ENCODE measurements at places on chromosomes 16 and 17.

- DNase-seq: peak; percentile 52
Observed at GRCh38 chr17:78933959-78934568, 8.9 kb upstream of the TIMP2 start.

DNA sequence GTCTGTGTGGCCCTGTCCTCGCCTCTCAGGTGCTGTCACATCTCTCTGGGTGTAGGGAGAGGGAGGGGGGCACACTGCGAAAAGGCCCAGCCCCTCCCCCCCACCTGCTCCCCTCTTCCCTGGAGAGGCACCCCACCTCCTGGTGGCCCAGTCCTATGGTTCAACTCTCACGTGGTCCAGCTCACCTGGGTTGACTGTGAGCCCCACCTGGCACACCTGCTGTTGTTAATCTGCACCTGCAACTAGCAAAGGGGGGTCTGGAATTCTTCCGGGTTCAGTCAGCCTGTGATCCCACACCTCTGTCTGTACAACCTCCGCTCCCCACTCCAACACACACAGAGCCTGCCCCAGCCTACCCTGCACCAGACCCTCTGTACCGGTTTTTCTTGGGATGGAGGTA, 2.0 kb upstream of the SYNGR2 start:
- no peak for DNase-seq

DNA sequence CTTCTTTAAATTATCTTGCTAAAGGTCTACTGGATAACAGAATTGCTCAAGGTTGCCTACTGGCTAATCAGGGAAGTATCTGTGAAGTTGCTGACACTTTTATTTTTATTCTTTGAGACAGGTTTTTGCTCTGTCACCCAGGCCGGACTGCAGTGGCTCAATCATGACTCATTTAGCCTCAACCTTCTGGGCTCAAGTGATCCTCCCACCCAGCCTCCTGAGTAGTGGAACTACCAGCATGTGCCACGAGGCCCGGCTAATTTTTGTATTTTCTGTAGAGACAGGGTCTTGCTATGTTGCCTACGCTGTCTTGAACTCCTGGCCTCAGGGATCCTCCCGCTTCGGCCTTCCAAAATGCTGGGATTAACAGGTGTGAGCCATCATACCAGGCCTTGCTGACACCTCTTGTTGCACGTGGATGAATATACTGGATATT, 43.1 kb downstream of the GLG1 start:
- DNase-seq: no peak

DNA sequence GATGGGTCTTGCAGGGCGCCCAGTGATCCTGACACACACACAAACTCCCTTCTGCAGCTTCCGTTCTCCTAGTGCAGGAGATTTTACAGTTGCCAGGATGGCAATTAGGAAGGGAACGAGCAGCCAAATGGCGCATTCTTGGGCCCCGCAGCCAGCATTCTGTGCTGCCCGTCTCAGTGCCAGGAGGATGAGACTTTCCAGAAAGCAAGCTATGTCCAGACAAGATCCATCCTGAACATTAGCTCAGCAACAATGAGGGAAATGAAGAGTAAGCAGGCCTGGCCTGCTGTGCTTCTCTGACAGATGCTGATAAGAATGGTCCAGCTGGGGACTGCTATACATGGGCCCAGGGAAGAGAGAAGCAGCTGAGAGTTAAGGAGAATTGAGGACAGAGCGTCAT, 16.5 kb downstream of the SPPL2C start:
- DNase-seq: no peak

DNA sequence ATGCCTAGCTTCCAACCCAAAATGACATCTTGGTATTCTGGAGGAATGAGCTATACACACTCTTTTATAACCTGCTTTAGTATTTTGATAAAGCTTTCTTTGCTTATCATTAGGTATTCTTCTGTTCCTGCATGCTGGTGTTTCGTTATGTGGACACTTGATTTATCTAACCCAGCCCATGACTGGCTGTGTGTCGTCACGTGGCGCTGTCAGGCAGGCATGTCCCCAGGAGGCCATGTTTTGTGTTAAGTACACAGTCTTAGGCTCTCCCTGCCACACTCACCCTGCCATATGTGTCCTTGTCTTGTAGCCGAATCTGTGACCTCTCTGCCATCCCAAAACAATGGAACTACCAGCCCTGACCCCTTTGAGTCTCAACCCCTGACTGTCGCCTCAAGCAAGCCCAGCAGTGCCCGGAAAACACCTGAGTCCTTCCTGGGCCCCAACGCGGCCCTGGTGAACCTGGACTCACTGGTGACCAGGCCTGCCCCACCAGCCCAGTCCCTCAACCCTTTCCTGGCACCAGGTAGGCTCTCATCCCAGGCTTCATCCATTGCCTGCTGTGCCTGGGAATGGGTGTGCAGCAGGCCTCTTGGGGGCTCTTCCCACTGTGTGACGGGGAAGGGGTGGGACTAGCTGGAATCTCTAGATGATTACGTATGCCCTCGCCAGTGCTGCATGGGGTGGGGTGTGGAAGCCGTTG, 30.8 kb downstream of the B9D1 start:
- DNase-seq: no peak

DNA sequence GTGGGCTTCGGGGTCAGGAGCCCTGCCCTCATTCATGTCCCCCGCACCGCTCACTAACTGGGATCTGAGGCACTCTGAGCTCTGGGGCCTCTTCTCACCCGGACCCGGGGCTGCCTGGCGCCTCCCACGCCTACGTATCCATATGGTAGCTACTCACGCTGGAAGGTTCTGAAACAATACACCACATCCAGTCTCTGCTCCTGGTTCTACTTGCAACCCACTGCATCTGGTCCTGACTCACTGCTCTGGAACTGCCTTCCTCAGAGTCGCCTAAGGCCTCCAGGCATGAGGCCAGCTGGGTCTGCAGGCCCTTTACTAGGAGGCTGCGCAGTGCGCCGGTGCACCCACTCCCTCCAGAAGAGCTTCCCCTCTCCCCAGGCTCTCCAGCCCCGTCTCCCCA, 18.1 kb downstream of the USP36 start:
- no peak for DNase-seq

GRCh38 chr17:83054518-83055125, 24.8 kb upstream of the METRNL start:
- DNase-seq: no peak

GRCh38 chr17:12098568-12098967, 77.9 kb downstream of the MAP2K4 start:
- DNase-seq: no peak

DNA sequence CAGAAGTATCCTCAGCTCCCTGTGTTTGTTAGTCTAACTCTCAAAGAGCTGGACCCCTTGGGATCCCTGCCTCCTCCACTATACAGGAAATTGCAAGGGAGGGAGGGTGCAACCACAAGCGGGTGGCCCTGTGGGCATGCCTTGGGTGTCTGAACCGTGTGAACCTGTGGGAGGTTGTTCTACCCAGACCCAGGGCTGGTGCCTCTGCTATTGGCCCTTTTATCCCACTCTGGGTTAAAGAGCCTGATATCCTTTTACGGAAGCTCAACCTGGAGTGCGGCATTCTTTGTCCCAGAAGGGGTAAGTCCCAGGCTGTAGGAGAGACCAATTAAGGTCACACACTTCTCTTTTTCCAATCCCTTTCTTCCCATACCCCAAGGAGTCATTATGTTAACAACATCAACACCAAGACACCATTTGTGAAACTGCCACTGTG, 53.4 kb downstream of the ARSG start:
- no peak for DNase-seq

GRCh38 chr16:87954361-87954760, 3.1 kb downstream of the BANP start:
- DNase-seq: no peak

DNA sequence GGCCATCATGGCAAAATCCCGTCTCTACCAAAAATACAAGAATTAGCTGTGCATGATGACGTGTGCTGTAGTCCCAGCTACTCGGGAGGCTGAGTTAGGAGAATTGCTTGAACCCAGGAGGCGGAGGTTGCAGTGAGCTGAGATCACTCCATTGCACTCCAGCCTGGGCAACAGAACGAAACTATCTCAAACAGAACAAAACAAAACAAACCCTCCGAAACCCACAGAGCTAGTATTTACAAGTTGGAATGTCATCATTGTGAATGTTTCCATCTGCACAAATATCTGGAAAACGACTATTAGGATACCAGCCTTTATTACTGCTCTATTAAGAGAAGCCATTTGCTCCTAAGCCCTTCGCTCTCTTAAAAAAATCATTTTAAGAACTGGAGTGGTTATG, 26.0 kb downstream of the SMARCE1 start:
- no peak for DNase-seq

GRCh38 chr17:1108765-1109605, 70.8 kb downstream of the ABR start:
- DNase-seq: no peak

DNA sequence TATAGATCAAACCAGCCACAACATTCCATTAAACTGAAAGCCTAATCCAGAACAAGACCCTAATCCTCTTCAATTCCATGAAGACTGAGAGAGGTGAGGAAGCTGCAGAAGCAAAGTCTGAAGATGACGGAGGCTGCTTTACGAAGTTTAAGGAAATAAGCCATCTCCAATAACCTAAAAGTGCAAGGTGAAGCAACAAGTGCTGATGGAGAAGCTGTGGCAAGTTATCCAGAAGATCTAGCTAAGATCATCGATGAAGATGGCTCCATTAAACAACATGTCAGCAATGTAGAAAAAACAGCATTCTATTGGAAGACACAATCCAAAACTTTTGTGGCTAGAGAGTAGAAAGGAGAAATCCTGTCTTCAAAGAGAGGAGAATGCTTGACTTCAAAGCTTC, 69.6 kb downstream of the KANSL1 start:
- no peak for DNase-seq

DNA sequence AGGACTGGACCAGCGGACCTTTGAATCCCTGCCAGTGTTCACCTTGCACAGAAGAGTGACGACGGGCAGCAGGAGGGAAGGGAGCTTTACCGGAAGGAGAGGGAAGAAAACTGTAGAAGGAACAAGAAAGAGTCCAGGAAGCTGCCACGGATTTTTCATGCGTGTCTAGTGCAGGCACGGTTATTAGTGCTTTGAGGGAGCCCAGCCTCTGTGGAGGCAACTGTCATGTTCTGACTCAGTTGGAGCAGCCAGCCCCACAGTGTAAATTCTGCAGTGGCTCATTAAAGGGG, 6.5 kb upstream of the HOXB13 start:
- DNase-seq: no peak

- DNase-seq: no peak
Observed at GRCh38 chr16:85567101-85567866, 45.8 kb upstream of the GSE1 start.

DNA sequence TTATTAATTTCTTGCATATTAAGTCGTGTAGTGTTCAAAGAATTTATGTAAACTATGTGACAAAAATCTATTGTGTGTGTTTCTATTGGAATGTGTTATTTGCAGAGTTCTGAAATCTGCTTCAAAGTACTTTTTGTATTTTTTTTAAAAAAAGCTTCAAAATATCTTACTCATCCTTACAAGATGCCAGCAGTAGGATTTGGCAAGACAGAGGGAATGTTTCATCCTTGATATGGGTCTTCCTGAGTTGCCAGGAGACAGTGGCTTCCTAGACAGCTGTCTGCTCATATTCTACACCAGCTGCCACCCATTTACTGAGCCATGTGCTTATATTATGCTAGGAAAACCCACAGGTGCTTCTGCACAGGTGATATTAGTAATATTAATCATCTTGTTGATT, 36.4 kb downstream of the EFCAB5 start:
- DNase-seq: no peak

- no peak for DNase-seq
Observed at GRCh38 chr16:64900517-64900916, 221.3 kb downstream of the CDH11 start.

- DNase-seq: no peak
Observed at GRCh38 chr17:2050300-2051060, 4.4 kb upstream of the HIC1 start.

GRCh38 chr17:76365256-76365903, 11.7 kb upstream of the PRPSAP1 start:
- no peak for DNase-seq

DNA sequence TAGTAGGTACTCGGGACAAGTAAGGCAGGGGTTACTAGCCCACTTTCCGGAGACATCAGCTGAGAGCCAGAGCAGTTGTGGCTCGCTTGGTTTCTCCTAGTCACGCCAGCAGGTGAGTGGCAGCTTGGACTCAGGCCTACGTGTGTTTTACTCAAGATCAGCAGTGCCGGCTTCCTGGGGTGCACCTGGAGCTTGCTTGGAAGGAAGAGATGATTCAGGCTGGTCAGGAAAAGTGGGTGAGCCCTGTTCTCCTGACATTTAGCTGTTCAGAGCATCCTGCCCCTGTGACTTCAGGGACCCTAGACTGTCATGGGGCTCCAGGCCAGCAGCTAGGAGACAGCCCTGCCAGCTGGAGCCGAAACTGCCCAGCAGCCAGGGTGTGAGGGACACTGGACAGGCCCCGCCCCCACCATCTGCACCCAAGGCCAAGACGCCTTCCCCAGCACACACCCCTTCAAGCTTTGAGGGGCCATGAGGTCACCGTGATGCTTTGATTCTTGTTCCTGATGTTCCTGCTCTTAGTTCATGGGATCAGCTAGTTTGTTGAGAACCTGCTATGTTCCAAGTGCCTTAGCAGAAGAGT, 238.0 kb upstream of the CIBAR2 start:
- no peak for DNase-seq

- DNase-seq: no peak
Observed at GRCh38 chr17:82077617-82078358, 12.2 kb upstream of the DUS1L start.

GRCh38 chr17:76883744-76884525, 15.7 kb downstream of the MGAT5B start:
- DNase-seq: no peak

GRCh38 chr16:70578035-70578434, 54.4 kb downstream of the SF3B3 start:
- DNase-seq: no peak

DNA sequence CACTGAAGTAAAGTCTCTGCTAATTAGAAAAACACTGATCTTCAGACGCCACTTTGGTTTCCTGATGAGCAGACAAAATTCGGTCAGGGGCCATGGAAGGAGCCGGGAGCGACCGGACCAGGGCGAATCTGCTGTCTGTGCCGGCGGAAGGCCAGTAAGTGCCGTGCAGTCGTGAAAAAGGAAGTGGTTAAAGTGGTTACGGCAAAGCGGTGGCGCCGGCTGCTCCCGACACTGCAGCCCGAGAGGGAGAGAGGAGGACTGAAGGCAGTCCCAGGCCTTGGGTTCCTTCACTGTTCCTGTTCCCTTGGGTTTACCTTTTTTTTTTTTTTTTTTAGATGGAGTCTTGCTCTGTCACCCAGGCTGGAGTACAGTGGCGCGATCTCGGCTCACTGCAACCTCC, 17.3 kb upstream of the HEXD start:
- DNase-seq: no peak

GRCh38 chr16:8866118-8866883, 2.5 kb downstream of the CARHSP1 start:
- no peak for DNase-seq

DNA sequence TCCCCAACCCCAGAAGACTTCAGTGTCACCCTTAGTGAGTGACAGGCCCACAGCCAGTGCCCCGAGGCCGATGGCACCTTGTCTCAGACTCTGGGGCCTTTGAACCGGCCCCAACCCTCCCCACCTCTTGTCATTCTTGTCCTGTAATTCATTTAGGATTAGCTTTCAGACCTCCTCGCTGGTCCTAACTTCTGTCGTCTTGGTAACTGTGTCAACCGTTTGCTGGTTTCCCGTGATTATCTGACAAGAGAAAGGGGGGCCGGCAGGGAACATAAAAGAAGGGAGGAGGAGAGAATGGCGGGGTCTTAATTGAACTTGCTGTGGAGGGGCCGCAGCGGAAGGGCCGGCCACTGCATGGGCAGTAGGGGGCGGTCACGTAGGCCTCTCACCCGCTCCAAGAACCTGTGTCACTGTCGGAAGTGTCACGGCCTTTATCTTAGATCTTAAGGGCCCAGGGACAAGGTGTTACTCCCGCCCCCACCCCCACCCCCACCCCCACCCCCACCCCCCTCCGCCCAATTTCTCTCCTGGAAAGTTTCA, 46.5 kb upstream of the GSE1 start:
- DNase-seq: no peak
